ENCODE measurements at places on chromosomes 3 and 15.
A peak's percentile ranks its signal among the peaks of the same experiment; 100 is the strongest.

- DNase-seq, result peak; percentile 8
Observed at GRCh38 chr3:15812183-15812582, 14.4 kb upstream of the ANKRD28 start.

DNA sequence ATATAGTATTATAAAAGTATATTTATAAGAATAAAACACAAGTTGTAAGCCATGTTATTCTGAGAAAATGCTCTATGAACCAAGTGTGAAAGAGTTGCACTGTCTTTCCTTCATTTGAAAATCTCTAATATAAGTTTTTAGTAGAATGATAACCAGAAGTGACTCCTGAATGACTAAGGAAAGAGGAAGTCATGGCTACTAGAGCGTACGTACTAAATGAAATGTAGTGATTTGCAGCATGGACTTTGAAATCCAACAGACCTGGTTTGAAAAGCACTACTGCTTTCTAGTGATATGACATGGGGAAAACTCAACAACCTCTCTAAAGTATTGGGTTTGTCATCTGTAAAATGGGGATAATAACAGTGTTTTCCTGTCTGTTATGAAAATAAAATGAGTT is 10.3 kb upstream of the DNAJC13 start:
- DNase-seq, result no peak

DNA sequence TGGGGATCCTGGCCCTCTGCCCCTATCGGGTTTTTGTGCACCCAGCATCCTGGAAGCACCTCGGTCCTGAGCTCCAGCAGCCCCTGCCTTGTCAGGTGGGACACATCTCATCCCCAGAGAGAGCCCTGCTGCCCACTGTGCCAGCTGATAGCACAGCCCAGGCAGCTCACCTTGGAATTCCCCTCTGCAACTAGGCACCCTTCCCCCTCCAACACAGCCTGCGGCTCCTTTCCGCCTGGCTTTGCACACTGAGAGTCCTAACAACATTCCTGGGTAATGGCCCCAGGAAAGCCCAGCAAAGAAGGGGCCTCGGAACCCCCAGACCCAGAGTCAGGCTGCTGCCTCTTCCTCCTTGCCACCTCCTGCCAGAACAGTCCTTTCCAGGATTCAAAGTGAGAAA is 5.9 kb downstream of the HCN4 start:
- no peak for DNase-seq

GRCh38 chr3:76438971-76439370 is 600.9 kb upstream of the ROBO2 start:
- no peak for DNase-seq

GRCh38 chr3:23508464-23508863 is 297.3 kb upstream of the UBE2E1 start:
- no peak for DNase-seq

- DNase-seq, result no peak
Observed at GRCh38 chr15:76582550-76582949, 246.0 kb downstream of the ISL2 start.

DNA sequence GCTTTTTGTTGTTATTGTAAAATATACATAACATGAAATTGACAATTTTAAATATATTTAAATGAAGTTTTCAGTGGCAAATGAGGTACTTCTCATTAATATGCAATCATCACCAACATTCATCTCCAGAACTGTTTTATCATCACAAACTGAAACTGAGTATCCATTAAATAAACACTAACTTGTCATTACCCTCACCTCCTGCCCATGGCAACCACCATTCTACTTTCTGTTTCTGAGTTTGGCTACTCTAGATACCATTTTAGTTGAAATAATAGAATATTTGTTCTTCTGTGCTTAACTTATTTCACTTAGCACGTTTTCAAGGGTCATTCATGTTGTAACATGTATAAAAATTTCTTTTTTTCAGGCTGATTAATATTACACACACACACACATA is 834.3 kb downstream of the PLOD2 start:
- no peak for DNase-seq

All from CD4-positive, alpha-beta T cell treated with Interleukin-6 at 100 ng/mL for 8 hours (primary cell).